Activated CD4-positive, alpha-beta T cell treated with anti-CD3 and anti-CD28 coated beads for 24 hours (primary cell): ENCODE measurements at places on chromosomes 6 and 20.

GRCh38 chr6:105569706-105570105 is 166.8 kb upstream of the PREP start:
- no peak for DNase-seq

DNA sequence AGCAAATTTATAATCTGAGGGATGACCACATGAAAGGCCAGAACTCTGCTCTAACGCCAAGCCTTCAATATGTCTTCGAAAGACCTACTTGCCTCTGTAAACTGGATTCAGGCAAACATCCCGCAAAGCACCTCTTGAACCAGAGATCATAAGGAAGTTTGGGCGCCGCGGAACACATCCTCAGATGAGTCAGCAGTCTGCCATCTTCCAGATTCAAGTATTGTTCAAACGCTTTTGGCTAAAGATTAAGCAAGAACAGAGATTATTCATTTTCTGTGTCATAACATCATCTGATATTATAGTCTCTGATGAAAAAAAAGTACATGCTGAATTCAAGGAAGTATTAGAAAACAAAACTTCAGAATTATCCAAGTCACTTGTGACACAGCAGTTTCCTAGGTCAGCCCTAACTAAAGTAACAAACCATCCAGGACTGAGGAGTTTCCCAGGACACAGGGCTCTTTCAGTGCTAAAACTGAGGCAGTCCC is 20.8 kb downstream of the TBC1D7 start:
- no peak for DNase-seq

GRCh38 chr20:20020908-20021307 is 3.7 kb downstream of the NAA20 start:
- DNase-seq = no peak

GRCh38 chr20:58760856-58761255 is 68.3 kb downstream of the NPEPL1 start:
- no peak for DNase-seq

- DNase-seq = no peak
These were observed 13.3 kb downstream of the RSPH4A start for GRCh38 chr6:116629563-116629981.

DNA sequence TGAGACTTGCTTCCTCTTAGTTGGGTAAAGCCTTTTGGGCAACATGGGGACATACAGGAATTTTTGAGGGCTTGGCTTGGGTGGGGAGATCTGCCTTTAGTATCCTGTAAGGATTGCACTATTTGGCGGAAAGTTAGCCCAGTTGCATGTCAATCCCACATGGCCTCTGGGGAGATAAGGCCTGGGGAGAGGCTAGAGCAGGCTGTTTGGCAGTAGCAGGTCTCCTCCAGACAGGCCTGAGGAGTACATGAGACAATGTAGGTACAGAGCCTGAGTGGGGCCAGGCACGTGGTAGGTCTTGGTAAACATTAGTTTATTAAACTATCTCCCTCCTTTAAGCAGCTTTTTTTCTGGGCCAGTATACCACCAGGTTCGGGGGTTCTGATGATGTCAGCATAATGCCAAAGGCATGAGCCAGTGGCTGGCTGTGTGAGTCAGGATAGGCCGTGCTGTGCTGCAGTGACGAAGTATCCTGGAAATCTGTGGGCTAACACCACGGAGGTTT is 147.9 kb downstream of the VEGFA start:
- DNase-seq = no peak

DNA sequence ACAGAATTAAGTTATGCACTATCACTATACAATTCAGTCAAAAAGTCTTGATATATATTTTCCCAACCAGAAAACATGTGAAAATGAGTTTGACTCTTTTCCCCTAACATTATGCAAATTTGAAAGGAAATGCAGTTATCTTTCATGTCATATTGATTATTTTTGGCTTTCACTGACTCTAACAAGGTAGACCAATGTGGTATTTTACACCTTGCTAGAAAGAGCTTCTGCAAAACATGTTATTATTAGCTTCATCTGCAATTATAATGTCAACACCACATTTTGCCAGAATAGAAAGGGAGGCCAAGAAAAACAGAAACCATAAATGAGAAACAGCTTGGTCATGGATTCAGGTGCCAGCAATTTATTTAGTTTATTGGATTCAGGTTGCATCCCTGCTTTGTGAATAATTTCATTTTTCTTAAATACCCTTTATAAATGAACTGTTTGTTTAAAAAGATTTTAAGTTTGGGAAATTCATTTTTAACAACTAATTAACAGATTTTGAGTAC is 226.1 kb upstream of the GJE1 start:
- DNase-seq = no peak

DNA sequence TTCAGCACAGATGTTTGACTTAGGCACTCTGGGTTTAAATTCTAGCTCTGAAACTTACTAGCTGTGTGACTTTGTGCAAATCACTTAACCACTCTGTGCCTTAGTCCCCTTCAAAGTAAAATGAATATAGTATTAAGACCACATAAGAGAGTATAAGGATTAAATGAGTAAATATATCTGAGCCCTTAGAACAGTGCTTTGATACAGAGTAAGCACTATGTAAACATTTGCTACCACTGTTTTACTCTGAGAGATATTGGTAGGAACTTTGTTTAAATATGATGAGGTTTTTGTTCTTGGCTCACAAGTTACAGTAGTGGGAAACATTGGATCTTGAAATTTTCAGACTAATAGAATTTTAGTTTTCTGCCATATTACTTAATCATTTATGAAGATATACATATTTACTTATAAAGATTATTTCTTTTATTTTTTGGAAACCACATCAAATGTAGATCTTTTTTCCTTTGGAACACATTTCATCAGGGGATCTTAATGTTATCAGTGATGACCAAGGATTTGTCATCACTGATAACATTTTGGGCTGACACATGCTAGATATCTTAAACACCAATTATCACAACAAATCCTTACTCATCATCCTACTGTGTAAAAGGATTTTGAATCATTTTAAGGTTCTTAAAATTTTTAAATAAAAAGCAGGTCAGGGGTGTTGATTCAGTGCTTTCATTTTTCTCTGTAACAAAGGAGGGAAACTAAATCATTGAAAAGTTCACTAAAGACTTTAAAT is 226.2 kb downstream of the EYA4 start:
- DNase-seq = no peak

DNA sequence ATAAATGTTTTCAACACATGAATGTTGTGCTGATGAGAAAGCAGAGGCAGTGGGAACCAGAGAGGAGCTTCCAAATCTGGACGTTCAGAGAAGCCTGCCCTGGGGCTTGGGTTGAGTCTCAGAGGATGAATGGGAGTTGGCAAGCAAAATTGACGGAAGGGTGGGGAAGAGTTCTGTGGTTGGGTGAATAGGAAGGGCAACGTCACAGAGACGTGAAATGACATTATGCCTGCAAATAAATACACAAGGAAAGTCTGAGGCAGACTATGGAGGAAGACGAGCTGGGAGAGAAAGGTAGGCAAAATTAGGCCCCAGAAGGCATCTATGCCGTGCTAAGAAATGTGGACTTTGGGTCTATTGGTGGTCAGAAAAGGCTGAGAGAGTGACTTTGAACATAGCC is 25.2 kb upstream of the SGK1 start:
- DNase-seq = no peak

- DNase-seq = no peak
These were observed 268.0 kb downstream of the HACE1 start for GRCh38 chr6:104591573-104592334.

- DNase-seq = no peak
These were observed 441.2 kb upstream of the DEFB115 start for GRCh38 chr20:30816182-30816645.

DNA sequence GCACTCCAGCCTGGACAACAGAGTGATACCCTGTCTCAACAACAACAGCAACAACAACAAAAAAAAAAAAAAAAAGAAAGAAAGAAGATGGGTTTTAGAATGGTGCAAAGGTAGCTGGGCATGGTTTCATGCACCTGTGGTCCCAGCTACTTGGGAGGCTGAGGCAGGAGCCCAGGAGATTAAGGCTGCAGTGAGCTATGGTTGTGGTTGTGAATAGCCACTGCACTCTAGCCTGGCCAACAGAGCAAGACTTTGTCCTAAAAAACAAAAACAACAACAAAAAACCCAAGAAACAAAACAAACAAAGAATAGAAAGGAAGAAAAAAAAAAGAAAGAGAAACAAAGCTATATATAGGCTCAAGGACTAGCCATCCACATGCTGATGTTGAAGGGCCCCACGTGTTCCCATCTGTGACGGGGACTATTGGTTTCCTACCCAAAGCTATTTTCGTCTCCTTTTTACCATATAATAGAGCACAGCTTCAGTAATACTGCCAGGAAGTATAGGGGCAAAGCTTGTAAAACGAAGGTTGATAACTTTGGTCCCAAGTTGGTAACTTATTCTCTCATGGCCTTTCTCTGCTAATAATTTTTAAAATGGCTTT is 7.9 kb upstream of the EEF1E1 start:
- no peak for DNase-seq

GRCh38 chr6:97150932-97151331 is 132.1 kb downstream of the MMS22L start:
- no peak for DNase-seq

GRCh38 chr6:26159357-26160273 is 72.4 kb downstream of the HFE start:
- no peak for DNase-seq

GRCh38 chr6:70717038-70717801 is 49.5 kb downstream of the SMAP1 start:
- no peak for DNase-seq

GRCh38 chr6:112253841-112254816 is at the start of gene LAMA4:
TSS of gene LAMA4 (minus strand) at chr6:112254567. CDS start at chr6:112254150, 417 bp downstream.
- peak; percentile 11 for DNase-seq

DNA sequence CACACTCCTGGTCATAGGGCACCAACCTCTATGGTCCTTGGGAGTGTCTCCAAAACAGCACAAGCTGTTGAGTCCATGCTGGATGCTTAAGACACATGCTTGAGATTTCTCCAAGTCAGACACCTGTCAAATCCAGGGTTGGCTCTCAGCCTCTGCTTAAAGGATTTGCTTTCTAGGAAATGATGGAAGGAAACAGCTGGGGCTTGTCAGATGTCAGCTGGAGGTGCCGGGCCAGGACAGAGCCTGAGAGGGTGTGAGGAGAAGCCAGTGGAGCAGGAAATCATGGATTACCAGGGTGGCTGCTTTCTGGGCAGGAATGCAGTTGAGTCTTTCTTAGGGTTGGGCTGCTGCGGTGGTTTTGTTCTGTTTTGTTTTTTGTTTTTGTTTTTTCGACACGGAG is 83.0 kb upstream of the FAM184A start:
- DNase-seq = no peak

DNA sequence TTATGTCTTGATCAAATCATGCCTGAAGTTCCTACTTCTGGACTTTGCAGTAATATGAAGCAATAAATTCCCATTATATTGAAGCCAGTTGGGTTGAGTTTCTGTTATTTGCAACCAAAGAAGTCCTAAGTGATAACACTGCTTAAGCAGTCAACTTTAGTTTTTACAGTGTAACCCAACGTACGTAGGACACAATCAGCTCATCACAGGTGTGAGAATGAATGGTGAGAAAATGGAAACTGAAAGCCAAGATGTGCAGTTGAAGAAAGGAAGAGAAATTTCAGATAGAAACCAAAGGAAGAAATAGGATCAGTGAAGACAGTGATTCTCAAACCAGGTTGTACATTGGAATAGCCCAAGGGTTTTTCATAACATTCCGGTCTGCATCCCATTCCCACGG is 211.4 kb upstream of the ZFP64 start:
- DNase-seq = no peak

DNA sequence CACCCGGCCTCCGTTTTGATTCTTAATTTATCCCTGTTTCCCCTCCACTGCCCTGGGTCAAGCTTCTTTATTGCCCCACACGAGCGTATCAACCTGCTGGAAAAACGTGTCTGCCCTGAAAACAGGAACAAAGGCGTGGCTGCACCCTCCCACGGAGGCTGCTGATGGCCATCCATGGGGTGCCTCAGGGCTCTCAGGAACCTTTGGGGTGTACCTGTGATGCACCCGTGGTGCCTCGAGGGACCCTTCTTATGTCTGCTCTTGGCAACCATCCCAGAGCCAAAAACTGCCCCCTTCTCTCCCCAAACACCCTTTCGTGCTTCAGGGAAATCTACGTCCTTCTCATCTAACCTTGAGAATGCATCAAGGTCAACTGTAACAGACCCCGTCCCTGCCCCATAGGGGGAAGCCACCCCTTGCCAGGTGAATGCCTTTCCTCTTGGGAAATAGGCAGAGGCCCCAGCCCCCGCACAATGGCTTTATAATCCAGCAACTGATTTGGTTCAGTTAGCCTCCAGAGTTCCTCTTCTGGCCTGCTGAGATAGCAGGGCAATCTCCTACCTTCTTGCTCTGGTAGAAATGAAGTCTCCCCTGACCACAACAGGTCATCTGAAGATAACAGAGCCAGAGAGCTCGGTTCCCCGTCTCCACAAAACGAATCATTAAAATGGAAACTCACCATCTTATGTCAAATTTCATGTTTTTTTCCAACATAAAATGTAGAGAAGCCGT is 29.4 kb downstream of the PSMG4 start:
- no peak for DNase-seq

DNA sequence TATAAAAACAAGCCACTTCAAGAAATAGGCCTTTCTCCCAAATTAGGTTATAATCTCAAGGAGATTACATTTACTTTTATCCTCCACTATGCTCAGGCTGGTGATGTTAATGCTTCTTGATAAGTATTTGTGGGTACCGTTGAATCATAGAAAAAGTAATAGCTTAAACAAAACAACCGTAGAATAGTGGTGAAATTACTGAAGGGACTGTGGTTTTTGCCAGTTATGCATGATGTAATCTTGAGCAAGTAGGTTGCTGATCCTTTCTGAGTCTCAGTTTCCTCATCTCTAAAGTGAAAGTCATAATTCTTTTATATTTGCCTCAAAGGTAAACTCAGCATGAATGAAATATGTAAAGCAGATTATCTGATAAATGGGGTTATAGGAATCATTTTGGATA is 187.3 kb upstream of the JAG1 start:
- no peak for DNase-seq

- no peak for DNase-seq
These were observed 260.8 kb downstream of the FARS2 start for GRCh38 chr6:5522147-5522546.

- no peak for DNase-seq
These were observed 677.3 kb upstream of the AGPAT4 start for GRCh38 chr6:161951126-161951525.

GRCh38 chr20:17911927-17912326 is 56.7 kb downstream of the SNX5 start:
- DNase-seq = no peak

GRCh38 chr20:22383156-22383555 is 201.2 kb downstream of the FOXA2 start:
- DNase-seq = no peak

- DNase-seq = no peak
These were observed 6.4 kb downstream of the CCND3 start for GRCh38 chr6:41935193-41935574.

DNA sequence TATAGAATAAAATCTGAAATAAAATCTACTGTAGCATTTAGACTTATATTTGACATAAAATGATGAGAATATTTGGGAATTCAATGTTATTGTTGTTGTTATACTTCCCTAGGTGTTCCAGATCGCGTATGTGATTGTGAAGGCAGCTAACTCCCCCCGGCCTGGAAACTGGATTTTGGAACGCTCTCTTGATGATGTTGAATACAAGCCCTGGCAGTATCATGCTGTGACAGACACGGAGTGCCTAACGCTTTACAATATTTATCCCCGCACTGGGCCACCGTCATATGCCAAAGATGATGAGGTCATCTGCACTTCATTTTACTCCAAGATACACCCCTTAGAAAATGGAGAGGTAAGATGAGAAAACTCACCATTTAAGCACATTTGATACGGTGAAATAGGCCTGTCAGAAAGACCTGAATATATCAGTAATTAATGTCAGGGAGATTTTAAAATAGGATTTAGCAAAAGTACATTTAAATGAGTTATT is 215.2 kb downstream of the LAMA2 start:
- DNase-seq = no peak

- no peak for DNase-seq
These were observed 186.7 kb downstream of the BTBD9 start for GRCh38 chr6:38452816-38453660.
